ENCODE measurements at places on chromosomes 13 and 19.

- no peak for DNase-seq
Measured at GRCh38 chr19:44530777-44531176, 1.3 kb upstream of the CEACAM20 start.

DNA sequence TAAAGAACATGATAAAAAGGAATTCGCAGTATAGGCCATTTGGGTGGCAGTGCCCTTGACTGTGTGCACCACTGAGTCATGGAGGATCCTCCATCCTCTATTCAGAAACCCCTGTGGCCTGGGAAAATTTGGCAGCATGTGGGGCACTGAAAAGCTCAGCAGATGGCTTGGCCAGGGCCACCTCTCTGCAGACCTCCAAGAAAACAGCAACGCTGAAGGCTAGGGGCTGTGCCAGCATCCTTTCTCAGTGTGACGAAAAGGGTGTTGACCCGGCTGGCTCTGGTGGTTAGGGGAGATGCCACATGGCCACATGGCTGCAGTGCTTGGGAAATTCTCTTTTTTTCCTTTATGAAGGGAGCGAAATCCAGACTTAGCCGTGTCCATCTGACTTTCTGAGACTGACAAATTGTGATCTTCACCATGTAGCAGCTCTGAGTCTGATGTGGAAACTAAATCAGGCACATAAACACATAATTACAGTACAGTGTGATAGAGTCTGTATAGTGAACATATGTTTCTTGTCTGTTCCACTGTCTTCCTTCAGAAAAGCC, 178.0 kb downstream of the KCTD12 start:
- DNase-seq = no peak

DNA sequence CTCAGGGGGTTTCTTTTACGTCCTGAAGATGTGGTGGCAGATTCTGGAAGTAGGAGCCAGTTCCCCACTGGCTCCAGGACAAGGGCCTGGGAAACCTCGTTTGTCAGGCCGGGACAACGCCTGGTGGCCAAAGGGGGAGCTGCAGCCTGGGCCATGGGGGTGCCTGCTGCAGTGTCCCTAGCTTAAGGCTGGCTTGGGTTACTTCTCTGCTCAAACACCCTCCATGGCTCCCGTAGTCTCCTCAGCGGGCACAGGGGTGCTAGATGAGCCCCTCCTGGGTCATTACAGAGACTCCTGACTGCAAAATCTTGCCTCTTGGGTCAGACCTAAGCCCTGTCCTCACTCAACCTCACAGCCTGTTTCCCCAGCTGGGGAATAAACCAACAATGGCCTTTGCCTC, 14.7 kb downstream of the CILP2 start:
- no peak for DNase-seq

- no peak for DNase-seq
Measured at GRCh38 chr13:47178090-47178950, 281.5 kb upstream of the HTR2A start.

DNA sequence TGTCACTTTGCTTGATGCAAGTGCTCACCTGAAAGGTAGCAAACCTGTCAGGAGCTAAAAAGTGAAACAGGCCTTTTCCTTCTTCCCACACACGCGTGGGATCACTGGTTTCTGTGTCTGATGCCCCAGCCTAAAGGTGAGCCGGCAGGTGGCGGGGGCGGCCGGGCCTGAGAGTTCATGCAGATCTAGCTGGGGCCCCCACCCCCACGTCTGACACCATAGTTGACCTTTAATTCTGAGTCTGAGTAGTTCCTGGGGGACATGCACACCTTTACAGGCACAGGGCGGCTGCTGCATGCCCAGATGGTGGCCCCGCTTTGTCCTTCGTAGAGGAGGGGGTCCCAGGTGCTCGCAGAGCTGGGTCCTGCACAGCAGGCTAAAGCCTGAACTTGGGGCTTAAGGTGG, 345.3 kb downstream of the TEX29 start:
- DNase-seq = no peak

GRCh38 chr13:60226507-60226906, 62.8 kb upstream of the DIAPH3 start:
- DNase-seq = no peak

- DNase-seq = no peak
Measured at GRCh38 chr19:44731081-44731480, 17.4 kb upstream of the BCL3 start.

DNA sequence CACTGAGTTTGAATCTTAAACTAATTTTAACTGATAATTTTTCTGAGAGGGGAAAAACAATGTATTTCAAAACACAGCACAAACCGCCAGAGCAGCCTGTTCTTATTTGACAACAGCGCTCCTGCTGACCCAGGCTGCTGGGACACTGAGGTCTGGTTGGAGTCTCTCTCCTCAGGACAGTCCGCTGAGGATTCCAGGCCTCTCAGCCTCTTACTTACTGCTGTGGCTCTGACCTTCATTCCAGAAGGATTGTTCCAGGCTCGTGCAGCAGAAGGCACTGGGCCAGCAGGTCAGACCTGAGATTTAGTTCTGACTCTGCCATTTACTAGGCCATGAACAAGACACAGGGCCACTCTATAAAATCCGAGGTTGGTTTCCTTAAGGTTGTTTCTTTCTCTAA, 393.6 kb downstream of the TDRD3 start:
- no peak for DNase-seq

DNA sequence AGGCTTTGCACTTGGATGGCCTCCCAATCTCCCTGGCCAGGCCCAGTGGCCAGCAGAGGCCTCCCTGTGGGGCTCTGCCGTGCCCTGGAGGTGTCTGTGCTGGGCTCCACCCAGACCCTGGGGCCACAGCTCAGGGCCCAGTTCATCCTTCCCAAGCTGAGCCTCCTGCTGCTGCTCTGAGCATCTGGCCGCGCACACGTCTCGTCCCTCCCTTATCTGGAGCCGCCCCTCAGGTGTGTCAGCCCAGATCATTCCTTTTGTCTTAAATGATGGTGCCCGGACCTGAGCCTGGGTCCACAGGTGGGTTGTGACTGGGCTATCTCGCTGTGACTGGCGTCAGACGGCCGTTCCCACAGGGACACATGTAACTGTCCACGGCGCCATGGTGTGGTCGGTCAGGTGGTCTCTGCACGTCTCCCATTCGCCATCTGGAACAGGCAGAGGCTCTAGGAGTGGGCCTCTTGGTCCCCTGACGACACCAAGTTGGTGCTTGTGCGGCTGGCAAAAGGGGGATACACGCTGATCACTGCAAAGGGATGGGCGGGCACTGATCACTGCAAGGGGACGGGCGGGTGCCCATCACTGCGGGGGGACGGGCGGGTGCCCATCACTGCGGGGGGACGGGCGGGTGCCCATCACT, 14.3 kb upstream of the ZNF554 start:
- DNase-seq = no peak

- DNase-seq = no peak
Measured at GRCh38 chr13:62704875-62705274, 1289.2 kb upstream of the PCDH20 start.

DNA sequence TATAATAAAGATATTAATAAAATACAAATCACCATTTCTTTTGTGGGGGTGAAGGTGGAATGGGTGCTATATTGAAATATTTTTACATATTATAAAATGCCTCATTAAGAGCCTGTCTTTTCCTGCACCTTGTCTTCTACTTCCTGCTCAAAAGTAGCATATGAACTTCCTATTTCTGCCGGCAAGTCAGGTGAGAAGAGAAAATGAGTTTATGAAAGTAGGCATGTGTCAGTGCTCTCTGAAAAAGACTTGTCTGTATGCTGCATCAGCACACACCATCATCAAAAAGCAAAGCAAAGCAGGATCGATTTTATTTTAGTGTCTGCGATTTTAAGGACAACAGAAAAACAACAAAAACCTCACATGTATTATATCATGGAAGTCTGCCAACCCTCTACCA, 114.2 kb downstream of the RAP2A start:
- DNase-seq = no peak

- DNase-seq = no peak
Measured at GRCh38 chr19:55176076-55176475, 4.0 kb downstream of the SYT5 start.

- DNase-seq = peak; percentile 11
Measured at GRCh38 chr13:66659701-66660467, 570.3 kb downstream of the PCDH9 start.

DNA sequence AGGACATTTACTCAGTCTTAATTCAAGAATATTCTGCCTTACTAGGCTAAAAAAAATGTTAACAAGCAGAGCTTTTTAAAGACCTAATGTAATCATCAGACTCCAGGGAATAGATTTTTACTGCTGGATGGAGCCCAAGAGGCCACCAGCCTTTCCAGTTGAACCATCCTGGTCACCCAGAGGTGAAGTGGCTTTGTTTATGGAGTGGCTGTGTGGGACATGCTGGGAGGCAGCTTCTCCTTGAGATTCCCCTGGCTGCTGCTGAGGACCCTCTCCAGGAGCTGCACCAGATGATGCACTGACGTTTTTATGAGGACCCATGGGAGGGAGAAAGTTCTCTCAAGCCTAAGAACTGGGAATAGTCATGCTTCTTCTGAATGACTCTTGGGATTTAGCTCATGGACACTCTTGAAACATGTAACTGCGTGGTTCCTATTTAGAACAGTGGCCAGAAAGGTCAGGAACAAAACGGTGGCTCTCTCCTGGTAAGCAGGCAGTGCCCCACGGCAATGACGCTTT, 205.9 kb upstream of the MIR17HG start:
- no peak for DNase-seq

- no peak for DNase-seq
Measured at GRCh38 chr13:100154842-100155416, 66.0 kb downstream of the PCCA start.

GRCh38 chr19:46085888-46086287, 38.6 kb downstream of the IGFL3 start:
- DNase-seq = no peak

DNA sequence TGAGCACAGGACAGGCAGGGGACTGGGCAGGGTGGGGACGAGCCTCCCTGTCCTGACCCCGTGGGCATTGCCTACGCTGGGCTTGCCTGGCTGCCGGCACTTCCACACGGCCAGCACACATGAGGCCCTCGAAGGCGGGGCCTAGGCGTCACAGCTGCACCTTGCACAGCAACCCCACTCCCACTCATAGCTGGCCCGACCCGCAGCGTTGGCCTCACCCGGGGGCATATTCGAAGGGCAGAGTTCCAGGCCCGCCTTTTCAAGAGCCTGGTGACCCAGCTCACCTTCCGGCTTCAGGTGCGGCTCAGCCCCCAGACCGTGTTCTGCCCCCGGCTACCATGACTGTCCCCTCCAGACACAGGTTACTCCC, 16.9 kb upstream of the PROZ start:
- DNase-seq = no peak

GRCh38 chr13:110270507-110270906, 36.5 kb downstream of the COL4A1 start:
- DNase-seq = no peak

DNA sequence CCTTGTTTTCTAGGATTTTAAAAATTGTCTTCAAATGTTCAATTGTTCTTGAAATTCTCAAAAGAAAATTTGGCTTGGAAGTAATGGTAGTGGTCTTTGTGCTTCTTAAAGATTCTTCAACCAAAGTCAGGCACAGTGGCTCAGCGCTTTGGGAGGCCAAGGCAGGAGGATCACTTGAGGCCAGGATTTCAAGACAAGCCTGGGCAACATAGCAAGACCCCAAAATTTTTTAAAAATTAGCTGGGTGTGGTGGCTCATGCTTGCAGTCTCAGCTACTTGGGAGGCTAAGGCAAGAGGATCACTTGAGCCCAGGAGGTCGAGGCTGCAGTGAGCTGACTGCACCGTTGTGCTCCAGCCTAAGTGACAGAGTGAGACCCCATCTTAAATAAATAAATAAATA, 153.5 kb upstream of the ZNF507 start:
- no peak for DNase-seq

GRCh38 chr13:44110091-44110621, 230.5 kb downstream of the LACC1 start:
- no peak for DNase-seq

- DNase-seq = no peak
Measured at GRCh38 chr19:1651568-1652291, 685 bp downstream of the TCF3 start.

DNA sequence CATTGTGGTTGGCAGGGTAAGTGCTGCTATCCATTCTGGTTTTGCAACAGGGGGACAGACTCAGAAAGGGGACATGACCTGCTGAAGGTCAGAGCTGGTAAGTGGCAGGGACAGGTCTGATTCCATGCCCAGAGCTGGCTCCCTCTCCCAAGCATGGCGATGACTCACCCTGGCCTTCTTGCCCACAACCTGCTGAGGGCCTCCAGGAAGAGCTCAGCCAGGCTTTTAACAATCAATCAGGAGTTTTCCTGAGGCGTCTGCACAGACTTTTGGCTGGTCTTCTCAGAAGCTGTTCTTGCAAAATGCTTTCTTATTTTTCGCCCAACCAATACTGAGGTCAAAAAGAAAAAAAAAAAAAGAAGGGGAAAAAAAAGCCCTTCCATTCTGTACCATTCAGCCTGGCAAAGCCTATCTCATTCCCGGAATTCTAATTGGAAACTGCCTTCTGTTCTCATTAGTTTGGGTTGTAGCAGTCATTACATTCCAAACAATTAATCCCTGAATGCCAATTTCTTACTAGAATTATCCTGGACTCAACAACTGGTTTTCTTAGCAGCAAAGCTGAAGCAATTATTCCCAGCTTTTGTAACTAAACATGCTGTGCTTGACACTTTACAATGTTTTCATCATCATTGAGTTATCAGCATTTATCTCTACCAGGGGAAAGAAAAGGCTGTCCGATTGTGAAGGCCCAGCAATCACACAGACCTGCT, 17.7 kb downstream of the SIAH3 start:
- DNase-seq = peak; percentile 40

DNA sequence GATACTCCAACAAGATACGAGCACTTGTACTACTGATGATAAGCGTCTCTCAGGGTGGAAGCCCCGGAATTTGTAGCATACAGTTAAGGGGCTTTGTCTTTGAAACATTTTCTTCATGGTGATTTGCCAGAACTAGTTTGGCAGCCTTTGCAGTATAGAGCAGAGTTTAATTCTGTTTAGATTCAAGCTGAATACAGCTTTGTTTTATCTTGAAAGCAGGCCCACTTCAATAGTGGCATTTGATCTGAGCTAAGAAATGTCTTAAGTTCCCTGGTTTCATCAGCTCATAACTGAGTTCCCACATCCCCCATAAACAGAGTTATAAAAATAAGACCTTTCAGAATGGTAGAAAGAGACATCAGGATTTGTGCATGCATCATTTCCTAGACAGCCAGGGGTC, 125.9 kb downstream of the MIPEP start:
- peak; percentile 40 for DNase-seq

- no peak for DNase-seq
Measured at GRCh38 chr13:95296326-95296925, 4.8 kb downstream of the ABCC4 start.

DNA sequence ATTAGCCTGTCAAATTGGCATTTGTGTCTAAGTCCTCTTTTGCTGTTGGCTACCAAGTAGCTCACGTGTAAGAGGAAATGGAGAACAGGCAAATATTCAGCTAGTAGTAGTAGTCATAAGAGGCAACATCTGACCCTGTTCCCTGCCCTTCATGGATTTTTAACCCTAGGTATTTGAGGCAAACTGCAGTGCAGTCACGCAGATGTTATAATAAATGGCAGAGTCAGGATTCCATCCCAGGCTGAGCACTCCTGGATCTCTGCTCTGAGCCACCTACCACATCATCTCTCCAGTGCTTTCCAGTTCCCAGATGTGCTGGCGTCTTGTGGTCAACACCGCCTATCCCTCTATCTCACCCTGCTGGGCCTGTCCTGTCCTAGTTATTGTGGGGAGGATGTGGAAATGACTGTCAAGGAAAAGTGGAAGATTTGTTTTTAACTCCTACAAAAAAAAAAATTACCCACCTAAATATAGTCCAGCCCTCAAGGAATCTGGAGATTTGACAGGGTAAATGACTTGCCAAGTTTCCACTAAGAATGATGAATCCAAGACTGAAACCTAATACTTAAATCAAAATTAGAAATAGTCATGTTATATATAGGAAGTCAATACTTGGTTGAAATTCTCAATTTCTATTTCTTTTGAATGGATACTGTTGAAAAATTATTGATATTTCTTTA, 322.9 kb downstream of the GPC6 start:
- DNase-seq = no peak

Data from COLO829 (cell line).